ENCODE measurements at places on chromosomes 6 and 20.

GRCh38 chr6:84260926-84261325, 33.5 kb upstream of the CEP162 start:
- no peak for DNase-seq

GRCh38 chr6:106724848-106725247, 95.5 kb downstream of the QRSL1 start:
- no peak for DNase-seq

GRCh38 chr6:3053231-3053508, 15.1 kb upstream of the RIPK1 start:
- DNase-seq: no peak

DNA sequence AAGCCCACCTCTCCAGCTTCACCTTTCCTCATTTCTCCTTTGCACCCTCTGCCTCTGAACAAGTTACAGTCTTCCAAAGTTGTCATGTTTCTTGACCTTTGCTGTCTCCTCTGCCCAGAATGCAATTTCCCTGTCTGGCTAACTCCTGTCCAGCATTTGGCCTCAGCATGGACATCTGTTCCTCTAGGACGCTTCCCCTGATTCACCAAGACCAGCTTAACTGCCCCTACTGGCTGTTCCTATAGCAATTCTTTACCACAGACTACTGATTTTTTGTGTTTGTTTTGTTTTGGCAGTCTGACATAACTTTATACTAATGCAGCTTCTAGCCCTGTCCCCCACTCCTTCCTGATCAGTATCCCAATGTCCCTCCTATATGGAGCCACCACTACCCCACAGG, 13.4 kb downstream of the GNL1 start:
- DNase-seq: no peak

- no peak for DNase-seq
Observed at GRCh38 chr6:158152659-158153058, 15.4 kb downstream of the SERAC1 start.

DNA sequence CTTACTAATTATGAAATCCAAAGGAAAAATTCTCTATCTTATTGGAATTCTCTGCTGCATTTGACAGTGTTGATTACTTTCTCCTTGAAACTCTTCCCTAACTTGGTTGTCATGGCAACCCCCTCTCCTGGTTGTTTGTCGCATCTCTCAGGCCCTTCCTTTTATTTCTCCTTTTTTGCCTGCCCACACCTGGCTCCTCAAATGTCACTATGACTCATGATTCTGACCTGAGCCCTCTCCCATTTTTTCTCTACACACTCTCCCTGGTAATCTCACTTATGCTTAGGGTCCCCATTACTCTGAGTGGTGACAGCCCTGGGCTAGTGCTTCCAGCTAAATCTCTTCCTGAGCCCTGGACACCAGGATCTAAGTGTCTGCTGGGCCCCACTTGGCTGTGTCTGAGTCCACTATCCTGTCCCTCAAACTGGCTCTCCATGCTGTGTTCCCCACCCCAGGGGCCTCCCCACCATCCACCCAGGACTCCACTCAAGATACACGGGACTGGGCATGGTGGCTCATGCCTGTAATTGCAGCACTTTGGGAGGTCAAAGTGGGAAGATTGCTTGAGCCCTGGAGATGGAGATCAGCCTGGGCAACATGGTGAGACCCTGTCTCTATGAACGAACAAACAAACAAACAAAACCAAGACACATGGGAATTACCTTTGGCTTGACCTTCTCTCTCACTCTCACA, 16.5 kb upstream of the NNAT start:
- no peak for DNase-seq

GRCh38 chr6:150635906-150636514, 36.3 kb downstream of the PLEKHG1 start:
- no peak for DNase-seq

DNA sequence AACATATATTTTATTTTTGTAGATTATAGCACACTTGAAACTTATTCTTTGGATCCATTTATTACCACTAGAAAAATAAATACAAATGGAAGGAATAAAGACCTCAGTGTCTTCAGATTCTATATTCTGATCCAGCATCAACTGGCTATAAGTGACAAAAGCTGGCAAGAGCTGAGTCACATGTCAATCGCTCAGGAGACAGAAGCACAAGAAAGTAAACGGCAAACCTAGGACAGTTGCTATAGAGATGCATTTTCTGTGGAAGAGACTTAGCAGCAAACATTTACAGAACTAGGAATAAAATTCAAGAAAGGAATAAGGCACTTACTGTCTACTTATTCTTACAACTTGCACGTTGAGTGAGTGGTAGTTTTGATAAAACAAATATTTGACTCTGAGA, 230.4 kb downstream of the CLVS2 start:
- no peak for DNase-seq

- no peak for DNase-seq
Observed at GRCh38 chr6:153032255-153032882, 29.9 kb upstream of the MTRF1L start.

- DNase-seq: no peak
Observed at GRCh38 chr20:11080781-11081377, 407.1 kb upstream of the JAG1 start.

DNA sequence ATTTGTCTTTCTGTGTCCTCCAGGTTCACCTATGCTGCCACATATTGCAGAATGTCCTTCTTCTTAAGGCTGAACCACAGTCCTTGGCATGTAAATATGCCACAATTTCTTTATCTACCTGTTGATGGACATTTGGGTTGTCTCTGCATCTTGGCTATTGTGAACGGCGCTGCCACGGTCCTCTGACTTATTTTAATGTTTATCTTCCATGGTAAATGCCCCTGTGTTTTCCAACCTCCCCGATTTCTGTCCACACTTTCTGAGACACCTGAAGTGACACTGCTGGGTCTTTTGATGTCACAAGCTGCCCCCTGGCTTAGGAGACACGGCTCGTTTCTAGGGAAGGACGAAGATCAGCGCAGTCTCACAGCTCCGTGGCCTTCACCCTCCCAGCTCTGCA, 128.3 kb upstream of the PDE10A start:
- DNase-seq: no peak

GRCh38 chr6:34709386-34709785, 12.8 kb upstream of the ILRUN start:
- no peak for DNase-seq

GRCh38 chr6:154378518-154378917, 21.9 kb upstream of the IPCEF1 start:
- DNase-seq: no peak

GRCh38 chr6:127483399-127484055, 24.3 kb upstream of the KIAA0408 start:
- DNase-seq: no peak

GRCh38 chr6:12013307-12013719, 1.2 kb downstream of the HIVEP1 start:
- DNase-seq: no peak

DNA sequence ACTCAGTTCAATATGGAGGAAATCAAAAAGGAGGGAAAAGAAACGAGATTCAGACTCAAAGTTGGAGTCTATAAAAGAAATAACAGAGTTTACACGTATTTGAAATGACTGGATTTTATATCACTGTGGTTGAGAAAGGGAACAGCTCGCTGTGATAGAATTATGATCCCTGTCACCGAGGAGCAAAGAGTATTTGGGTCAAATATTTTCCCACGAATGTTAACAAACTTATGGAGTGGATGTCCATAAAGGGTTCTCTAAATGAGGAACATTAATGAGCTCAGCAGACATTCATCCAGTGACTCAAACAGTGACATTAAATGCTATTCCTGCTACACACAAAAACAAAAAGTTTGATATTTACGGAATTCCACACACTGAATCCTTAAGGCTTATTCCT, 57.9 kb downstream of the FHL5 start:
- no peak for DNase-seq

GRCh38 chr6:56944661-56945060, 10.2 kb upstream of the BEND6 start:
- no peak for DNase-seq

DNA sequence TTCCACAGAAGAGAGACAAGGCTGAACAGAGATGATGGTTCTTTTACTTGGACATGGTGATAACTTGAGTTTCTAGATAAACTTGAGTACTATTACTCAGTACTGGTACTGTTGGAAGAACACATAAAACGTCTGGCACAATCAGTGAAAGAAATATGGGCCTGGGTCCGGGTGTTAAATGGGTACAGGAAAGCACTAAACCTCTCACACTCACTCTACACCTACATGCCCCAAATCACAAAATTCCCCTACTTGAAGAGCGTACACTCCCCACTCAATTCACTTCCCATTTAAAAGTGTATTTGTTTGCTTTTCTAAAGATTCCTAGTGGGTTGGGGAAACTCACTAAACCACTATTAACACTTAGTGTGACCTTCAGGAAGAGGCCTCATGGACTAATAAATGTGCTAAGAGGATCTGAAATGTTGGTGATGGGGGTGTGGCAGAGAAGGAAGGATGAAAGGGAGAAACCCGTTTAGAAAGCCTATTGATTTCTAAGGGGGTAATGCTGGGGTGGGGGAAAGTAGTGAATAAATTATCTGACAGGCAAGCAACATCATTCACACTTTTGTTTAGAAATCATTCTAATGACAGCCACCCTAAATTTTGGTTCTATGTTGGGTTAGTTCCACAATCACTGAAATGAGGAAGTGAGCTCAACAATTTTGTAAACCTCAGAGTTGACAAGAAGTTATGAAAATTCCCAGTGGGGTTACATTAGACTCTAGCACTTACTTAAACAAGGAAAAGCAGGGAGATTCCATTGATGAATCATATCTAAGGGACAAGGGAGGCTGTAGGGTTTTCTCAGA, 222.6 kb upstream of the MARCKS start:
- DNase-seq: no peak

- DNase-seq: no peak
Observed at GRCh38 chr6:137968901-137969300, 101.8 kb downstream of the TNFAIP3 start.

GRCh38 chr20:878511-879307, 37.4 kb downstream of the ANGPT4 start:
- DNase-seq: no peak

GRCh38 chr6:45858691-45859090, 157.0 kb downstream of the CLIC5 start:
- no peak for DNase-seq

- DNase-seq: no peak
Observed at GRCh38 chr6:37490536-37491170, 9.0 kb downstream of the CCDC167 start.

DNA sequence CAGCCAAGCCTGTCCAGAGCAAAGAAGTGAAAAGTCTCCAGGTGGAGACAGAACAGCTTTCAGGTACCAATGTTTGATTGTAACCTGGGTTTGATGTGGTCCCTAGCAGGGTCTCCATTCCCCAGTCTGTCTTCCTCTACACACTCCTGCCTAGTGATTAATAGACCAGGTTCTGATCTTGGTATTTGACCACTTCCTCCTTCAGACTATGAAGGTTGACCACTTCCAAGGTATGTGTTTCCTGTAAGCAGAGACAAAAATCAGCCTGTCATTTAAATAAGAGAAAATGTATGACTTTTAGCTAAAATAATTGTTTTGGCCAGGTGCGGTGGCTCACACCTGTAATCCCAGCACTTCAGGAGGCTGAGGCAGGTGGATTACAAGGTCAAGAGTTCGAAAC, 41.8 kb upstream of the TOP1 start:
- no peak for DNase-seq

DNA sequence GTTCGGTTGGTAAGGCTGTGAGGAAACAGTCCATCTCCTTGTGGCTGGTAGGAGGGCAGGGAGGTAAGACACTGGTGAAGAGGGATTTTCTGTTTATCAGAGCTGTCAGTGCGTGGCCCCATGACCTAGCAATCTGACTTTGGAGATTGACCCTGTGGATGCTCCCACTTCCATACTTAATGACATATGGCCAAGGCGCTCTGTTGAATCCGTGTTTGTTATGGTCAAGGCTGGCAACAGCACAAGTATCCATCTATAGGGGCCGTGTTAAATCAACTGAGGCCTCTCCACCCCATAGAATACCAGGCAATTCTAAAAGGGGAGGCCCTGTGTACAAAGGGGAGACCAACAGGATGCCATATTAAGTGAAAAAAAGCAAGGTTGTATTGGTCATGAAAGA, 25.6 kb upstream of the FOXC1 start:
- DNase-seq: no peak

- no peak for DNase-seq
Observed at GRCh38 chr20:8228315-8228714, 96.2 kb downstream of the PLCB1 start.

DNA sequence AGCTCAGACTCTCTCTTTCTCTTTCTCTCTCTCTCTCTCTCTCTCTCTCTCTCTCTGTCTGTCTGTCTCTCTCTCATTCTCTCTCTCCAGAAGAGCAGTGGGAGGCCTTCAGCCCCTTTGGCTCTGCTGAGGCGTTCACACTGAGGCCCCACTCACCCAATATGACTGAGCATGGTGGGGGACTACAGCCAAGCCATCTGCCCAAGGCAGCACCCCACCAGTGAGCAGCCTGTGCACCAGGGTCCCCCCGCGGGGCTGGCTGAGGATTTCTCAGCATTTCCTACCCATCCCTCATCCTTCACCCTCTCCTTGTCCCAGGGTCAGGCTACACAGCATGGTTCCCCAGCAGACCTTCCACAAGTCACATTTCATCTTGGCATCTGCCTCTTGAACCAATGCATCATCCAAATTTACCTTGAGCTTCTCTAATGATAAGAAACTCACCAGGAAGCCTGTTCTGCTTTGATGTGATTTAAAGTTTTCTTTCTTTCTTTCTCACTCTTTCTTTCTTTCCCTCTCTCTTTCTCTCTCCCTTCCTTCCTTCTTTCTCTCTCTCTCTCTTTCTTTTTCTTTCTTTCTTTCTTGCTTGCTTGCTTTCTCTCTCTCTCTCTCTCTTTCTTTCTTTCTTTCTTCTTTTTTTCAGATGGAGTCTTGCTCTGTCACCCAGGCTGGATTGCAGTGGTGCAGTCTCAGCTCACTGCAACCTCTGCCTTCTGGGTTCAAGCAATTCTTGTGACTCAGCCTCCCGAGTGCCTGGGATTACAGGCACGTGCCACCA, 47.1 kb upstream of the NXT1 start:
- no peak for DNase-seq

All from T-helper 1 cell (primary cell).